Ammon's horn (tissue), 1 donor: ENCODE measurements at places on chromosomes 11 and 22.

DNA sequence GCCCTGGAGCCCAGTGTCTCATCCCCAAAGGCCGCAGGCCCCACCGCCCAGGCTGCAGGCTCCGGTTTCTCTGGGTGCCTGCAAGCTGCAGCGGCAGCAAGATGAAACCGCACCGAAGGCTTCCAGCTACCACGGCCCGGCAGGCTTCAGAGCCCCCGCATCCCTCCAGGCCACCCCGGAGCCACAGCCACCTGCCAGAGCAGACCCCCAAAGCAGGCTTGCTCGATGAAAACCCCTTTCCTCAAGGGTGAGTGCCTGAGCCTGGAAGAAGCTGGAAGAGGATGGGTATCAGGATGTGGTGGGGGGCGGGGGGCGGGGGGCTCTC, 24.5 kb upstream of the GNB1L start:
- DNase-seq: no peak

DNA sequence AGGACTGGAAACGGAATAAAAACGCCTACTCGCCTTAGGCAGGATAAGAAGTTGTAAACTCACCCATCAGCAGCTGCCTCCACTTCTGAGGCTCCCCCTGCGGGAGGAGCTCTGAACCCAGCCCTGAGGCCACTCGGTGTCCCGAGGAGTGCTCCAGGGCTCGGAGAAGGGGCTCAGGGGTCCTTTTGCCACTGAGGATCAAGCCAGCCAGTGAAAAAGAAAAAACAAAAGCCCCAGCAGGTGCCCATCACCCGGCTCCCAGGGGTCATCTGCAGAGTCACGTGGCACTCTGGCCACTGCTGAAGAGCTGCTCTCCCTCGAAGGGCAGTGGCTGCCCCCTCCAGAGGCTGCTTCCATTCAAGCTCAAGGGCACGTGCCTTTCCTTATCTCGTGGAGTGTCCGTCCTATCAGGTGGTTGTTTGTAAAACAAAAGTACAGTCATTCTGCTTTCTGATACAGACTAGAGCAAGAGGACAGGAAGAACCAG, 29.0 kb downstream of the NUP50 start:
- no peak for DNase-seq

GRCh38 chr22:37147186-37147990, 2.3 kb downstream of the IL2RB start:
- DNase-seq: no peak

GRCh38 chr11:63019506-63019905, 3.9 kb upstream of the SLC22A8 start:
- no peak for DNase-seq

DNA sequence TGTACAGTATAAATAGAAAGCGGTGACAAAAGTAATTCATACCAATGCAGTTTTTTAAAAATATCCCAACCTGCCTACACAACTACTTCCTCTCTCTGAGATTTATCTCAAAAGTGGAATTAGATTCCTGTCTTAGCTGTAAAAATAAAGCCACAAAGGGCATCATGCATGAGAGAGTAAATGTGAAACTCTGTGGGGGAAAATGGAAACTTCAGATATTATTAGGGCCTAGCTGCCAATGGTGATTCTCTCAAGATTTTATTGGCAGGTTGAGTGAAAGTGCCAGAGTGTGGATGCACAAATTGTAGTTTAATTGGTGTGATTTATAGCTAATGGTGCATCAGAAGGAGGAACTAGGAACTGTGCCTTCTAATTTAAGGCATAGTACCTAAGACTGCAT, 356.9 kb upstream of the CCDC90B start:
- DNase-seq: no peak

DNA sequence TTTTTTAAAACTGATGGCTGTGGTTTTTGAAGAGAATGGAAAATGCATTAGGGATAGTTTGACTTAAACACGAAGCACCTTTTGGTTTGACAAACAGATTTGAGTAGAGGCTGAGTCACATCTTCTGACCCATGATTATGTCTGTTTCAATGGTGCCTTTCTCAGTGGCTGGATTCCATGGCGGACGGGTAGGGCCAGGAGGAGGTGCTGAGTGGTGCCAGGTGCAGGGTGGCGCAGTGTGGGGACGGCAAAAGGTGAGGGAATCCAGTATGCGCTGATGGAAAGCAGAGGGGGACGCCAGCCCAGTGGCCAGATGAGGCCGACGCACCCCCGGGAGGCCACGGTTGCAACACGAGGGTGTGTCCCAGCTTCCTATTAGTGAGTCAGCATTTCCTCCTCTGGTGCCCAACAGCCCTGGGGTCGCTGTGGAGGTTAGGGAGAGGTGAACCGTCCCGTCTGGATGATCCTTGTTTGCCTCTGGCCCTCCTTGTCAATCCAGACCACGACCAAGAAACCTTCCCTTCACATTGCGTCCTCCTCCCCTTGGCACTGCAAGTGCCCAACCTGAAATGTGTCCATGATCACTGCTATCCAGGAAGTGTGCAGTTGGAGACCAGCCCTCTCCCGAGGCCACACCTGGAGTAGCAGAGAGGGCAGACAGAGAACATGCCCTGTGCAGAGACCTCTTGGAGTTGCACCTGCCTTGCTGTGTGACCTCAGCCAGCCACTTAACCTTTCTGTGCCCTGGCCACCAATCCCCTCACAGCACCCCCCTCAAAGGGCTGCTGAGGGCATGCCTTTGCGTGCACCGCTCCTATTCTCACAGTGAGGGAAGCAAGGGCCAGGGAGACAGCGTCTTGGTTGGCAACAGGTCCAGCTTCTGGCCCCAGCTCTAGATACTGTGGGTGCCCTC, 32.5 kb upstream of the ATXN10 start:
- DNase-seq: no peak

DNA sequence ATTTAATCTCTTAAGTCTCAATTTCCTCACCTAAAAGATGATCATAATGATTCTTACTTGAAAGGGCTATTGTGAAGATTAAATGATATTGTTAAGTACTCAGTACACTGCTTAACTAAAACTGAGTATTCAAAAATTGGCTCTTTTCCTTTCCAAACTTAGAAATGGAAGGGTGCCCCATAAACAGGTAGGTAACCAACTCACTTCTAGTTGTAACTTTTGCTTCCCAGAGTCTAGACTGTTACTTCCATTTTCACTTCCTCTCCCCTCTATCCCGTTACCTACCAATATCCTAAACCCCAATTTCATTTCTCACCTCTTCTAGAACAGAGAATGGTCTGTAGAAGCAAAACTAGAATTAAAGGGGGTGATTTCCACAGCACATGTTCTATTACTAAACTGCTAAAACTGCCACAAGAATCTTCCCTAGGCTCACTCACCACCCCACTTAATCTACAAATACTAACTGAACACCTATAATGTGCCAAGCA, 50.0 kb downstream of the RRAS2 start:
- no peak for DNase-seq

GRCh38 chr11:64569300-64569970, 21.6 kb upstream of the SLC22A12 start:
- DNase-seq: no peak

GRCh38 chr11:1574238-1574932, 2.3 kb upstream of the DUSP8 start:
- peak; percentile 72 for DNase-seq

GRCh38 chr22:38416621-38417251, 38.3 kb downstream of the KCNJ4 start:
- DNase-seq: no peak

DNA sequence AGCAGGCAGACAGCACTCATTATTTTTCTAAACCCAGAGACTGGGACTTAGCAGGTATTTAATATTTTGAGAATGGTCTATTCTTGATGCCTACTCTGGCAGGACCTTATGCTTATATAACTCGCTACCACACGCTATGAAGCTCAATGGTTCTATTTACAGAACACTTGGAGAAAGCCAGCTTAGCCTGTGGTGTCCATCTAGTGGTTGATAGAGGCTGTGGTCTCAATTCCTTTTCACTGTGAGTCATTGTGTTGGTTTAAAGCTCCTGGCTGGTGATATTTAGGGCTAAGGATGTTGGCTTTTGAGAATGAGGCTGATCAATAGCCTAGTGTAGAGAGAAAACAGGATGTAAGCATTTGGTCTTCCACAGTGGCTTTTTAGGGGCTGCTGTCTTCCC, 206.4 kb downstream of the DBX1 start:
- DNase-seq: peak; percentile 82

DNA sequence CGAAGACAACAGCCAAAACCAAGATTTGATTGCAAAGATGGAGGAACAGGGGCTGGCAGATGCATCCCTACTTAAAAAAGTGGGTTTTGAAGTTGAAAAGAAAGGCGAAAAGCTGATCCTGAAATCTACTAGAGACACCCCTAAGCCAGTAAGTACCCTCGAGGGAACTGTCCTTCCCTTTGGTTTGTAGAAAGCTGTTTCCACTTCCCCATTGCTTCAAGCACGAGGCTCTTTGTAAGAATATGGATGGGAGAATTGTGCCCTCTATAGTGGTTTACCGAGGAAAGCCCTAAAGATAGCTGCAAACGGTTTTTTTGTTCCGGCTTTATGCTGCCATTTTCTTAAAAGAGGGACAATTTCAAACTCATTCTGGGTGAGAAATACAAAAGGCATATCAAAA, 133.9 kb downstream of the WNT7B start:
- DNase-seq: no peak

DNA sequence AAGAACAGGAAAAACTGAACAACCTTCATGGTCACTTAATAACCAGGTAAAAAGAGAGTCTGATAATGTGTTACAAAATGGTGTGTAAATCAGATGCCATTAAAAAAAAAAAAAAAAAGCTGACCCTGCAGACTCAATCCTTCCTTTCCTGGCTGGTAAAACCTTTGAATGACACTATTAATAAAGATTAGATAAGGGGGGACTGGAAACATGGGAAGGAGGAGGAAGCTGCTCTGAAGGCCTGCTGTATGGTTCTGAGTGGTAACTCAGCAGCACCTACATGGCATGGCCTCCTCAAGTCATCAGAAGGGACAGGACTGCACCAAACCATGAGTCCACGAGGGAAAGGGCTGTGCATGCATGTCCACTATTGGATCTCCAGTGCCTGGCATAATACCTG, 18.0 kb upstream of the SWAP70 start:
- no peak for DNase-seq

GRCh38 chr11:99739464-99740089, 718.8 kb downstream of the CNTN5 start:
- DNase-seq: peak; percentile 22

- DNase-seq: no peak
Measured at GRCh38 chr11:44236296-44236695, 73.6 kb downstream of the ALX4 start.

DNA sequence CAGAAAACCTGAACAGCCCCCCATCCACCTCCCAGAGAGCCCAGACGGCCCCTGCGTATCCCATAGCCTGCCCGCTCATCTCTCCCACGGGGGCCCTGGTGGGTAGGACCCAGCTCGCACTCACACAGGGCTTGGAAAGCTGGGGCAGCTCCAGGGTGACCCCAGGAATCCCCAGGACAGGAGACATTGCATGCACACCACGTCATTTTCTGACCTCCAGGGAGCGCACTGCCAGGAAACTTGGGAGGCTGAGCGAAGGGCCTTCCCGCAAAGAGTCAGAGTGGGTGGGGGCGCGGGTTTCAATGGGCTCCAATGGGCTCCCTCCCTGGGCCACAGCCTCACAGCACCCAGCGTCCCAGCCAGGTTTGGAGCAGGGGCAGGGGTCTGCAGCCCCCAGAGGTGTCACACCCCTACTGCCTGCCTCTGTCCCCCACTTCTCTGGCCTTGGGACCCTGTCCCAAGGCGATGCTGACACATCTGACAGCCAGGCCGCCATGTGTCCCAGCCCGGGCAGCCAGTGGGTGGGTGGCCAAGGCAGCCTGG, 8.2 kb upstream of the SYT8 start:
- no peak for DNase-seq

DNA sequence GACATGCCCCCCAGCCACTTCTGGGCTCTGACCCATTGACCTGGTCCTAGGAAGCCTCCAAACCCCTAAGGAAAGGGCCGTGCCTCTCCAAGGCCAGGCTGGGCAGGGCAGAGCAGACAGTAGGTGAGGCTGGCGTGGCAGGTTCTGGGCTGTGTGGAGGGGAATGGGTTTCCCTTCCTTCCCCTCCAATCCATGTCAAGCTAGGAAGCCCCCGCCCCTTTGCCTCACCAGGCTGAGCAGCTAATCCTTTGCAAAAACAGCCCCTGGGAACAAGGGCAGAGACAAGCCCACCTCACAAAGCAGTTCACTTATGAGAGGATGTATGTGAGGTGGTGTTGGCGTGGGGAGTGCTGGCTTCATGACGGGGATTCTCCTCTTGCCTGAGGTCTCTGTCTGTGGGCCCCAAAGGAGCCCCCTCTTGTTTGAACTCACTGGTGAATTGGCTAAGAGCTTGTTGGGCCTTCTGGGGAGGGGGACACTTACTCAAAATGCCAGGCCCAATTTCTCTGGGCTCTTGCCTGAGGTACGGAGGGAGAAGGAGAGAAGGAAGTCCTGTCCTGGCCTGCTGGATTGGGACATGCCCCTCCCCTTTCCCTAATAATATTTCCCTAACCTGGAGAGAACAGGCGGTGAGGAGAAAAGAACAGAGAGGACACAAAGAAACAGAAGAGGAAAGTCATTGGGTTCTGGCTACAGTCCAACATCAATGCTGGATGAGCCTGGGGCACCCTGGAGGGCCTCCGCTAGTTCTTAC, 1.6 kb upstream of the TRIM29 start:
- no peak for DNase-seq

DNA sequence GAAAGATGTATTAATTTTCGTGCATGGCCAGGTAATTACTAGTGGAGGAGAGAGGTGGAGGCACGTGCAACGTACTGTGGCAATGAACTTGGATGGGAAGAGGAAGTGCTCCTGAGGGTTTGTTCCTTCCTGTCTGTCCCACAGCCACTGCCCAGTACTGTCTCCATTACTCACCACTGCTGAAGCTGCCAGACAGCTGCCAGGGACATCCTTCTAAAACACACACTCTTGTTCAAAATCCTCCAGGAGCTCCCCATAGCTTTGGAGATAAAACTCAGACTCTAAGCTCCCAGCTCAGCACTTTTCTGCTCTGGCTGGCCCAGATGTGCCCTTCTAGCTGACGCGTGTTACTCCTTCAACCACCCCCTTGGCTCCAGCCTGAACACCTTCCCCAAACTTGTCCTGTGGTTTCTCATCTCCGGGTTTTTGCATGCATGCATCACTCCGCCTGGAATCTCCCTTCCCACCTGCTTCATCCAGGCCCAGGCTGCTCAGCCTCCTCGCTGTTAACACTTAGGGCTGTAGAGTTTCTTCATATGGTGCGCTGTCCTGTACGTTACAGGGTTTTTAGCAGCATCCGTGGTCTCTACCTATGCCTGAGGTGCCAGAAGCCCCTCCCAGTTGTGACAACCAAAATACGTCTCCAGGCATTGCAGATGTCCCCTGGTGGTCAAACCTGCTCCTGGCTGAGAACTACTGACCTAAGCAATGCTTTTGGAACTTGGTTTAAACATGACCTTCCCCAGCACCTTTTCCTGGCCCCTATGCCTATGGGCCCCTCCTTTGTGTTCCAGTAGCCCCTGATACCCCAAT, 69.5 kb downstream of the C11orf91 start:
- no peak for DNase-seq
